Activated CD8-positive, alpha-beta memory T cell treated with anti-CD3 and anti-CD28 coated beads for 1 hour (primary cell): ENCODE measurements at places on chromosomes 1 and 21.
A peak's percentile ranks its signal among the peaks of the same experiment; 100 is the strongest.

DNA sequence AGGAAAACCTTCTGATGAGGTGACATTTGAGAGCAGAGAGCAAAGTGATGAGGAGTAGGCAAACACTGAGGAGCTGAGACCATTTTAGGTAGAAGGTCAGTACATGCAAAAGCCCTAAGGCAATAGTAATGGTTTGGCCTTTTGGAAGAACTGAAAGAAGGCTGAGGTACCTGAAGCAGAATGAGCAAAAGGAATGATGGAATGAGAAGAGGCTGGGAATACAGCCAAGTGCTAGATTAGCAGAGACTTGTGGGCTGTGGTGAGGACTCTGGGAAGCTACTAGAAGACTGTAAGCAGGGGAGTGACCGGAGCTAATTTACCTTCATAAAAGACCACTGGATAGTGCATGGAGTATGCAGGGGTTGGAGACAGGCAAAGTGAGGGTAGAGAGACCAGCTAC lies 77.9 kb downstream of the GFI1 start:
- DNase-seq = no peak

- DNase-seq = no peak
Observed at GRCh38 chr1:244192325-244192724, 141.2 kb downstream of the ZBTB18 start.

DNA sequence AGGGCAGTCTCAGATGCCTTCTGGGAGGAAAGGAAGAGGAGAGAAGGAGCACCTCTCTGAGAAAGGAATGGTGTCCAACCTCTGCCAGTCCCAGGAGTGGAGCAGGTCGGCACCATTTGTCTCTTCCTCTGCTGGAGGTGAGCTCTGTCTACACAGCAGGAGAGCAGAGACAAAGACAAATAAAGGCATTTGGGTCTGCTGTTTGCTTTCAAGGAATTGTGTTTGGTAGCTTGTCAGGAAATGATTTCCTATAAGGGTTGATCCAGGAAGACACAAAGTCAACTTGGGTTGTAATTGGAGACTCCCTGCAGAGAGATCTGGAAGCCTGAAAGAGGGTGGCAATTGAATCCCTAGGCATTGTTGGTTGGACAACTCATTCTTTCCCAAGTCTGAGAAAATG lies 34.5 kb upstream of the PLXNA2 start:
- DNase-seq = no peak

DNA sequence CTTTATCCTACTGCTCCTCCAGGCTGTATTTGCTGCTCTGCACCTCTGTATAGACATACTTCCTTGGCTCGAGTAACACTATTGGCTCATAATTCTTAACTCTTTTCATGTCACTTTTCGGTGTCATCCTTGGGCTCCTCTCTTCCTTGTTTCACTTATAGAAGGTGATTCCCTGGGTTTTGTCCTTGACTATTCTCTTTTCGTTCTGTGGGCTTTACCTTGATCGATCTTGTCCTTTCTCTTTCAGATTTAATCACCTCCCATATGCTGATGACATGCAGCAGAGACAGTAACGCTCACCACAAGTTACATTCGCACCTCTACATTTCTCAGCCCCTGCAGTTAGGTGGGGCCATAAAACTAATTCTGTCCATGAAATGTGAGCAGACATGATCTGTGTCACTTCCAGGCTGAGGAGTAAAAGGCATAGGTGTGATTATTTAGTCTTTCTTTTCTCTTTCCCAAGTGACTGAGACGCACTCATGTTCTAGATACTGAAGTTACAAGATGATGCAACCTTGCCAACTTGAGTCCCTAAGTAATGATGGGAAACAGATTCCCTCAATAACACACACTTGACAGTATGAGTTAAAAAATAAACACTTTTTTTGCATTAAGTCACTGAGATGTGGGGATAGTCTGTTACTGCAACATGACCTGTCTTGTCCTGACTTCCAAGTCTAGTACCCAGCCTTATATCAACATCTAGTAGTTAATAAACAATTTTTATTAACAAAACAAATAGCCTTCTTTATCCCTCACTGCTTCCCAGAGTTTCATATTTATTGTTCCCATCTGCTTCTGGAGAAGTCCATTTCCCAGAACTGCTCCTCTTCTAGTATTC lies 49.9 kb upstream of the HAO2 start:
- no peak for DNase-seq

- DNase-seq = no peak
Observed at GRCh38 chr1:156882543-156882942, 11.0 kb upstream of the PEAR1 start.

DNA sequence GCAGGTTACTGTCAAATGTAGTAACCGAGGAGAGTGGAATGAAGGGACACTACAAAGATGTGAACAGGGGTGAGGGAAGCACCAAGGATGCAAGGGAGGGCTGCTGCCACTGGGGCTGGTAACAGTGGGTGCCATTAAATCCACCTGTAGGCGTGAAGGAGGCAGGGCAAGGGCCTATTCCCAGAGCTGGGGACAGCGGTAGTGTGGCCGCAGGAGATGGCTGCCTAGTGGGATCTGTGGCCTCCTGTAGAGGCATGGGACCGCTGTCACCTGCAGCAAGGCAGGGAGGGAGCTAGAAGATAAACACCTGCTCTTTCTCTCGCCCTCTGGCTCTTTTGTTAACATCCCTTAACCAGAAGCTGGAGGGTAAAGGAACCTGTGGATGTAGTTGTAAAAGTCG lies 80.5 kb upstream of the CNIH3 start:
- no peak for DNase-seq

DNA sequence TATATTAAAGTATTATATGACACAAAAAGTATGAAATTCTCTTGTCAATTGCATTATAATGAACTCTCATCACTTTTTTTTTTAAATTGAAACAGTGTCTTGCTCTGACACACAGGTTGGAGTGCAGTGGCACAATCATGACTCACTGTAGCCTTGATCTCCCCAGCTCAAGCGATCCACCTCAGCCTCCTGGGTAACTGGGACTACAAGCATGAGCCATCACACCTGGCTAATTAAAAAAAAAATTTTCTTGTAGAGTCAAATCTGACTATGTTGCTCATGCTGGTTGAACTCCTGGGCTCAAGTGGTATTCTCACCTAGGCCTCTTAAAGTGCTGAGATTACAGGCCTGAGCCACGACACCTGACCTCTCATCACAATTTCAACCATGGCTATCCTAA lies 259.3 kb downstream of the S1PR1 start:
- DNase-seq = no peak

- no peak for DNase-seq
Observed at GRCh38 chr21:45479691-45480675, 62.3 kb downstream of the SLC19A1 start.

GRCh38 chr1:230976825-230977747 lies 1.6 kb downstream of the TTC13 start:
- DNase-seq = no peak

GRCh38 chr1:245656189-245656717 lies 501.5 kb downstream of the KIF26B start:
- DNase-seq = no peak

- no peak for DNase-seq
Observed at GRCh38 chr1:63621698-63622097, 28.5 kb downstream of the PGM1 start.

DNA sequence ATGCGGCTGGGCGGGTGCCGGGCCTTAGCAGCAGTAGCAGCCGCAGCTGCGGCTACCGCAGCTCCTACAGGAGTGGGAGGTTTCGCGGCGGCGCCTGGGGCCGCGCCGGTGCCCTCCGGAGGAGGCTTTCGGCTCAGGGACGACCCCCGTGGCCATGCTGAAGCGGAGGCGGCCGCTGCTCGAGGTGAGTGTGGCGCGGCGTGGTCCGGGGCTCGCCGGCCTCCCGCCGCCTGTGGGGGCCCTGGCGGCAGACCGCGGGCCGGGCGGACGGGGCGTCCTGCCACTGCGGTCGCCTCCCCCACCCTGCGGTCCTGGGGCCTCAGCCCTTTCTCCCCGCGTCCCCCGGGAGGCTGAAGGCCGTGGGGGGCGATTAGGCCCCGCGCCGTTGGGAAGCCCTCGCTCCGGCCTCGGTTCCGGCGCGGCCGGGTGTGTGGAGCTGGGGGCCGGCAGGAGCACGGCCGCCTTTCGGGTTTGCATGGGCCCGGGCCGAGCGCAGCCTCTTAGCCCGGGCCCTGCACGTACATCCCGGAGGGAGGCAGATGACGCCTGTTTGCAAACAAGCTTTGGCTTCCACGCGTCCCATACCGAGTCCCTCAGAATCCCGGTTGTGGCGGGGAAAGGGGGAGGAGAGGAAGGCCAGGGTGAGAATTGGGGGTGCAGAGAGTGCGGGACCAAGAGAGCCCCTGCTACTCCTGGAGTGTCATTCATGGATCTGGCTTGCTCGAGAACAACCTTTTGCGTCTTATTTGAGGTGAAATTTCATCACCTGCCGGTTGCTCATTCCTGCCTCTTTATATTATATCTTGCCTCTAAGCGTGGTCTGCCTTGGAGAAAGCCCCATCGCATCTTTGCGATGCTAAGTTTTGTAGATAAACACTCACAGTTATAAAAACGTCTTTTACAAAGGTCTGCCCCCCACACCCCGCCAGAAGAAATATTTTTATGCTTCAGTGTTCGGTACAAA lies 613 bp downstream of the ZFYVE9 start:
- DNase-seq = no peak

- DNase-seq = no peak
Observed at GRCh38 chr1:150730130-150730721, 9.5 kb upstream of the HORMAD1 start.

DNA sequence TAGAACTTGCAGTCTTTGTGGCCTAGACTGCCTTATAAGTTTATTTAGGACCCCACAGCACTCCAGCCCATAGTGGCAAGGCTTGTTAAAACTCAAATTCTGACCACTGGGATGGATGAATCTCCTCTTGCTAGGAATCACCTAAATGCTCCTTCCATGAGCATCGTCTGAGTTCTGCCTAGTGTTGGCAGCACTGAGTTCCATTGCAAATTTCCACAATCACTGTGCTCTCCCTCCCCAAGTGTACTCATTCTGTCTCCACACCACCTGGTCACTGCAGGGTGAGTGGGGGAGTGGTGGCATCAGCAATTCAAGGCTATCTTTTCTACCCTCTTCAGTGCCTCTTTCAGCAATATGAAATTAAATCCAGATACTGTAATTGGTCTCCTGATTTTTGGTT lies 46.7 kb upstream of the PTBP2 start:
- DNase-seq = no peak

DNA sequence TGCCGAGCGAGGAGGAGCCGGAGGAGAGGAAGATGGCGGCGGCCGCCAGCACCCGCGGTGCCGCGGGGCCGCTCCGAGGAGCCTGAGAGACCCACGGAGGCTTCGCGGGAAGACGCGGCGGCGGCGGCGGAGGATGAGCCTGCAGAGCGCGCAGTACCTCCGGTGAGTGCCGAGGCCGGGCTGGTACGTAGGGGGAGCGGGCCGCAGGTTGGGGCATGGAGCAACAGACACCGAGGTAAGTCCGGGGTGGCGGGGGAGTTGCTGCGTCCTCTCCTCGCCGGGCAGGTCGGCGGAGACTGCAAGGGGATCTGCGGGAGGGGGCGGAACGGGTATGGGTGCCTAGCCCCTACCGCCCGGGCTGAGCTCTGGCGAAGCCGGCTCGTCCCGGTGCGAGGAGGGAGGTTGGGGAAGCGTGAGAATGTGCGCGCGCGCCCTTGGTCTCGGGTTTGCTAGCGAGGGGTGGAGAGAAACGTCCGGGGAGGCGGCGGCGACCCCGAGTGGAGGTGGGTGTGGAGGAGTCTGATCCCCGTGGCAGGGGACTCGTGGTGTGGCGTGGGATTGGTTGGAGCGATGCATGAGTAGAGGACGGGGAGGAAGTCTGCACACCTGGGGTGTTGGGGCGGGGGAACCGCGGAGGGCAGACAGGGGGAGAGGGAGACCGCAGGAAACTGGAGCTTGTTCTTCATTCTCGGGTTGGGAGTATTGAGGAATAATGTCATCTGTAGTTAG lies at the start of gene SMG7:
TSS of gene SMG7 (plus strand) at position 12 of the 729 bp plus-strand sequence. CDS start at position 134, 122 bp downstream.
- peak; percentile 10 for DNase-seq

DNA sequence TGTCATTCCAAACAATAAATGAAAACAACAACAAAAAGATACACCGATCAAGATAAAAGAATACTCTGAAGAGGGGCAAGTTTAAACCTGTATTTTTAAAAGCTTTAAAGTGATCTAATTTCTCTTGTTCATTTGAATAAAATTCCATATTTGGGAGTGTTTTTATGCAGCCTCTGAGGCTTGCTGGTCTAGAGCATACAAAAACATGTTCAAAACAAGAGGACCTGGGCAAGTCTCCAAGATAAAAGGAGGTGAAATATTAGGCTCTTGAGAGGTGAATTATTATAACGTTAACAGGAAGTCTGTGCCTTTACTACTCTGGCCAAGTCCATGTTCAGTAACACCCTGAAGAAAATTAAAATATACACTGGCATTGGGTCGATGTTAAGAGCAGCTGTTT lies 20.1 kb downstream of the URB1 start:
- DNase-seq = no peak

- no peak for DNase-seq
Observed at GRCh38 chr21:45356653-45357435, 48.1 kb upstream of the COL18A1 start.

DNA sequence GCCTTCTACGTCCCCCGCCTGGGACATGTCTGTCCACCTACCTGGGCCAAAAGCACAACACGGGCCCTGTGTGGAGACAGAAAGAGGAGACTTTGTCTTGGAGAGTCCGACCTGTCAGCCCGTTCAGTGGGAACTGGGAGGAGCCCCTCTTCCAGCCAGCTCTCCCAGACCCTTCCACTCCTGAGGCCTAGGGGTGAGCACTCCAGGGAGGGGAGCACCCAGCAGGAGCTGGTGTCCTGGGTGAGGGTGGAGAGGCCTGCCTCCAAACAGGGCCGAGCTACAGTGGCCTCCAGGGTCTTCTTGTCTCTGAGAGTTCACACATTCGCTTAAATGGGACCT lies 546 bp downstream of the SPOCD1 start:
- DNase-seq = no peak

DNA sequence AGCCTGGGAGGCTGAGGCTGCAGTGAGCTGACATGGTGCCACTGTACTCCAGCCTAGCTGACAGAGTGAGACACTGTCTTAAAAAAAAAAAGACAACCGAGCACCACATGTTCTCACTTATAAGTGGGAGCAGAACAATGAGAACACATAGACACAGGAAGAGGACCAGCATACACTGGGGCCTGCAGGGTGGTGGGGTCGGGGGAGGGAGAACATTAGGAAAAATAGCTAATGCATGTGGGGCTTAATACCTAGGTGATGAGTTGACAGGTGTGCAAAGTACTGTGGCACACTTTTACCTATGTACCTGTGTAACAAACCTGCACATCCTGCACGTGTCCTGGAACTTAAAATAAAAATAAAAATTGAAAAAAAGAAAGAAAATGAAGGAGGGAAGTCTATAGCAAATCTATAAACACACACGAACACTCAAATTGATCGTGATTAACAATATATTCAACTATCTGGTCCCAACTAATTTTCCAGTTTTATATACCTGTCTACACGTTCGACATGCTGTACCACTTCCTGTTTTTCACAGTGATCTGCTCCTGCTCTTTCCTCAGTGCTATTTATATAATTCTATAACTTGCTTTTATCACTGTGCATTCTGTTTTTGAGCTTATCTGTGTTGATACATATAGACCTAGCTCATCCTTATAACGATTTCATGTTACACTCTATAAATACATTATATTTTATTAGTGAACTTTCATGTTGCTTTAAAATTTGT lies 27.2 kb downstream of the AK5 start:
- DNase-seq = no peak
